Stimulated activated CD4-positive, alpha-beta T cell treated with anti-CD3 and anti-CD28 coated beads, TNF-alpha, amount 100 ng/mL, for 48 hours (primary cell): ENCODE measurements at places on chromosomes 1 and 21.

DNA sequence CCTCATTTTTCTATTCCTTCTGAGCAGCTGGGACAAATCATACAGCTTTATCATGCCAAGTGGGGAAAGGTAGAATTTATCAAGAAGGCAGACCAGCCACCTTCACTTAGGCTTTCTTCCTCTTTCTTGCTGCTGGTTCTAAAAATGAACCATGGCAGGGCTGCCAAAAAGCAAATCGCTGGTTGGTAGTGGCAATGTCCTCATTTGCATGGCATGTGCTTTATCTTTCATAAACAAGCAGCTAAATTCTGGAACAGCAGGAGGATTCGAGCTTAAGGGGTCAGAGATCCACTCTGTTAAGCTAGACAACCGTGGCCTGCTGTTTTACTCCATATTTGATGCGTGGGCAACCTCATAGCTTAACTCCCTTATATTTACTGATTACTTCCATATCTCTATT is 91.3 kb downstream of the RPE65 start:
- no peak for DNase-seq

GRCh38 chr1:150065184-150065871 is 2.2 kb upstream of the VPS45 start:
- no peak for DNase-seq

- no peak for DNase-seq
Observed at GRCh38 chr1:21946836-21947587, 9.9 kb upstream of the HSPG2 start.

DNA sequence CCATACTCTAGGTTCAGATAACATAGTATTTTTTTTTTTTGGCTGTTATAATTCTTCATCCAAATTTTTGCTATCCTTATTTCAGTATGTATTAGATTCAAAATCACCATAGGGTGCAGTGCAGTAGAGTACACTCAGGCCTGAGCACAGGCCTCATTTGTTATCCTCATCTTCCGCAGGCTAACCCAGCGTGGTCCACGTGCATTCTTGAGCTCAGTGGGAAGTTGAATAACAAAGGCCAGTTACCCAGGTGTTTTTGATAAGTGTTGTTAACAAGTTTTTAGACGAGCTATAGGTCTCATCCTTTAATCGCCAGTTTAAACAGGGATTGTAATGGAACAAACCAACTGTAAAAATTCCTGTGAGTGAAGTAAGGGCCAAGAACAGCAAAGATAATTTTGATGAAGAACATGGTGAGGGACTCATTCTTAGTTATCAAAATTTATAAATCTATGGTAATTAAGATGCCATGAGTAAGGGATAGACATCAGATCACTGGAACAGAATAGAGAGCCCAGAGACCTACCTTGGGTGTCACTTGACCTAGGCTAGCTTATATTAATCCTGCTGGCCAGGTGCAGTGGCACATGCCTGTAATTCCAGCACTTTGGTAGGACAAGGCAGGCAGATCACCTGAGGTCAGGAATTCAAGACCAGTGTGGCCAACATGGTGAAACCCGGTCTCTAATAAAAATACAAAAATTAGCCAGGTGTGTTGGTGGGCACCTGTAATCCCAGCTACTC is 22.0 kb downstream of the FLVCR1 start:
- no peak for DNase-seq

- DNase-seq, result no peak
Observed at GRCh38 chr1:25959611-25960010, 38.3 kb downstream of the PAFAH2 start.

GRCh38 chr1:47938520-47938919 is 58.7 kb downstream of the TRABD2B start:
- no peak for DNase-seq

DNA sequence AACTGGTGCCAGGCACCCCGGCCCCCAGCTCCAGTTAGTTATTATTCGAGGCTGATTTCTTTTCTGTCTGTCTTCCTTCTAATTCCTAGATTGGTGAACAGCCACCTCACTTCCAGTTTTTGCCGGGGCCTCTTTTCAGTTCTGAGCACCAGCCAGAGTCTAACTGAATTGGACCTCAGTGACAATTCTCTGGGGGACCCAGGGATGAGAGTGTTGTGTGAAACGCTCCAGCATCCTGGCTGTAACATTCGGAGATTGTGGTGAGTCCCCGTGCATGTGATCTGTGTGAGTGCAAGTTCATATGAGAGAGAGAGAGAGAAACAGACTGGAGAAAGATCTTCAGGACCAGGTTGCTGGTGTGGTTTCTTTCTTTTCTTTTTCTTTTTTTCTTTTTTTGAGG is 13.5 kb downstream of the NLRP3 start:
- DNase-seq, result no peak
